ENCODE measurements at places on chromosomes 2 and 18.

GRCh38 chr2:147646818-147647468 is 197.9 kb upstream of the ACVR2A start:
- DNase-seq = no peak

- no peak for DNase-seq
Observed at GRCh38 chr2:9637330-9637729, 6.5 kb upstream of the YWHAQ start.

- no peak for DNase-seq
Observed at GRCh38 chr2:53103679-53104078, 663.9 kb upstream of the CHAC2 start.

- no peak for DNase-seq
Observed at GRCh38 chr2:186532891-186533290, 46.8 kb downstream of the ZC3H15 start.

GRCh38 chr2:47274054-47274782 is 119.1 kb upstream of the STPG4 start:
- no peak for DNase-seq

GRCh38 chr2:20583425-20583881 is 67.4 kb downstream of the HS1BP3 start:
- DNase-seq = no peak

DNA sequence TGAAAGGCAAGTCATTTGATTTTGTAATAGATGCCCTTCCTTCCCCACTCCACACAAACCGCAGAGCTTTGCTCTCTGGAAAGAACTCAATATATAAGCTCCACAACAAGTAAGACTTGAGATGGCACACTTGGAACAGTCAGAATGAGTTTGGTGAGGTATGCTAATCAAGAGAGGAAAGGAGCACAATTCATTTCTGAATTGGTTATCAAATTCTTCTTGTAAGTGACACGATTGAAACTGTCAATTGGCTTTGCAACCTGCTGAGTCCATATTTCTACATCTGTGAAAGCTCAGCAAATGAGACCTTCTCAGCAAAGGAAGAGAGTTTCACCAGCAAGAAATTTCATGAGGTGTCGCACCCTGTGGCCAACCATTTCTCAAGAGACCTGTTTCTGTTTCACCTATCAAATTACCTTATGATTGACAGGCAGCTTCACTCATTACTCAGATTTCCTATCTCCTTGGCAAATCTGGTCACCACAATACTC is 19.1 kb downstream of the CTLA4 start:
- no peak for DNase-seq

GRCh38 chr2:30321466-30321865 is 90.1 kb downstream of the LBH start:
- no peak for DNase-seq

GRCh38 chr2:143553261-143553660 is 424.0 kb downstream of the ARHGAP15 start:
- no peak for DNase-seq

DNA sequence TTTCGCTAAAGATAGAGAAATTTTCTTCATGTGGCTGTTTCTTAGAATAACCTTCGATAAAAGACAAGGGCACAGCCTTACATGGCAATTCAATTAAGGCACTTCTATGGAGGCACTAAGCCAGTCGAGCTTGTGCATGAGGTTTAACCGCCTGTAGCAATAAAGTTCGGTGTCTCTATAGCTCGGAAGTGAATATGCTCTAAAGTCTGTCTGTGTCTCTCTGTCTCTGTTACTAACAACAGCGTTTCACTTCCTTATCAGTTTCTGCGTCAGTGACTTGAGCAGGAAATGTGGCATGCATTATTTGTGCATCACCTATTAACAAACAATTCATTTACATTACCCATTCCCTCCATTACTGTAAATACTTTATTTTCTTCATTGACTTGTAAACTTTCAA is 365.1 kb upstream of the NETO1 start:
- DNase-seq = no peak

DNA sequence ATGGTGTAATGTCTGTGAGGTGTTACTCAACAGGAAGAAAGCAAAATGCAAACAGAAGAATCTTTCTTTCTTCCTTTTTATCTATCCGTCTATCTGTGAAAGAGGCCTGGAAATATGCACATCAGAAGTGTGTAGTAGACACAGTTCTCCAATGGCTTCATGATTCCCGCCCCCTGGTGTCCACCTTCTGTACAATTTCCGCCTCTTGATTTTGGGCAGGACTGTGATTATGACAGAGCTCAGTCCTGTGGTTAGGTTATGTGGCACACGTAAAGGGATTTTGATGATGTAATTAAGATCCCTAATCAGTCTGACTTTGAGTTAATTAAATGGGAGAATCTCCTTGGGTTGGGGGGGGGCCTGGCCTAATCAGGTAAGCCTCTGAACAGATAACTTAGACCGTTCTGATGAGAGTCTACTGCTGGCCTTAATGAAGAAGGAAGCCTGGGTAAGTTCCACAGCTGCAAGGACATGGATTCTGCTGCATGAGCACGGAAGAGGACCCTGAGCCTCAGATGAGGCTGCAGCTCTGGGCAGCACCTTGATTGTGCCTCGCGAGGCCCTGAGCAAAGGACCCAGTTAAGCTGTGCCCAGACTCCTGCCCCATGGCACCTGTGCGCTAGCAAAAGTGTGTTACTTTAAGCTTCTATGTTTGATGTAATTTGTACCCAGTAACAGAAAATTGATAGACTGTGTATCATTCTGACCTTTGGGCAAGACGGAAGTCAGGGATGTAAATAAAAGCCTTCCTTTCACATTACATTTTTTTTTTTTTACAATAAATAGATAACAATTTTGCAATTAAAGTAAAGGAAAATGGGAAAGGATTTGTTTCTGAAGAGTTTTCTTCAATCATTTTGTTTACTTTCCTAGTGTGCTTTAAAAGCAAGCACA is 11.3 kb upstream of the KCNF1 start:
- DNase-seq = no peak

DNA sequence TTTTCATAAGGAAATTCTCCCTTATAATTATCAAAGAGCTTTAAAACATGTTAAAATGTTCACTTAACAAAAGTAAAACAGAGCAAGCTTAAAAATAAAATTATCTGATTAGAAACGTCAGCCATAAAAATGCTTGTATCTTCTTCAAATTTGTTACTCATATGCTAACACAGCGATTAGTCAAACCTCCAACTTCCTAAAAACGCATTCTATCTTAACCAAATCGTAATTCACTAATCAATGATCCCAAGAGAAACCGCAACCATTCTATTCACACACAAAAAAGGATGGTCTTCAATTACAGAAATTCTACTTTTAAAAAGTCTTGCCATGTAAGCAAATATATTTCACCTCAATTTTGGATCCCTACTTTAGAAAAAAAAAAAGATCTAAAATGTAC is 1.9 kb downstream of the STK17B start:
- no peak for DNase-seq

DNA sequence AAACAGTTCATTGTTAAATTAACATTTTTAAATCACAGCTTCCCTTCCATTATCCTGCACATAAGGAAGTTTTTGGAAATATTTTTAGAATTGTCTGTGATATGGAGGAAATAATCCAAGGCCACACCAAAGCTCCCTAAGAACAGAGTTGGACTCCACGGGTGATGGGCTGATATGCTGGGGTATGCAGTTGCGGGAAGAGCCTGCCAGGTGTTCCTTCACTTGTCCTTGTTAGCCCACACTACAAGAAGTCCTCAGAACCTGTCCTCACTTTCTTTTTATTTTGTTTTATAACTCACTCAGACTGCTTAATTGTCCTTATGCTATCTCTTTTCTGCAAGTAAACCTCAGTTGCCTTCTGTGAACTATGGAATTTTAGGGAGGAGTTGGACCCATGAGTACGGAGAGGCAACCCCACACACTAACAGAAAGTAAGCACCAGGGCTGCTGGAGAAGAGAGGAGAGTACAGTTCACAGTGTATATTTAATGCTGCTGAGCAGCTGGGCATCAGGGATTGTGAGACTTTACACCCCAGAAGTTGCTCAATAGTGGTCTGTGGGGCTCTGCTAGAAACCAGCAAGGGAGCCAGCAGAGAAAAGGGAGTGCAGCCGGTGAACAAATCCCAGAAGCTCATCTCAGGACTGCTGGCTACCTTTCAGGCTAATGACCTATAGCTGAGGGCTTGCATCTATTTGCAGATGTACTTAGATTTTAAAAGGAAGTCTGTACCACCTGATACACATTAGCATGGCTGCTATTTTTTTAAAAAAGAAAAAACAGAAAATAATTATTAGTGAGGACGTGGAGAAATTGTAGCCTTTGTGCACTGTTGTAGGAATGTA is 280.1 kb upstream of the STON1 start:
- DNase-seq = no peak

- no peak for DNase-seq
Observed at GRCh38 chr2:25586726-25587144, 86.6 kb downstream of the DTNB start.

DNA sequence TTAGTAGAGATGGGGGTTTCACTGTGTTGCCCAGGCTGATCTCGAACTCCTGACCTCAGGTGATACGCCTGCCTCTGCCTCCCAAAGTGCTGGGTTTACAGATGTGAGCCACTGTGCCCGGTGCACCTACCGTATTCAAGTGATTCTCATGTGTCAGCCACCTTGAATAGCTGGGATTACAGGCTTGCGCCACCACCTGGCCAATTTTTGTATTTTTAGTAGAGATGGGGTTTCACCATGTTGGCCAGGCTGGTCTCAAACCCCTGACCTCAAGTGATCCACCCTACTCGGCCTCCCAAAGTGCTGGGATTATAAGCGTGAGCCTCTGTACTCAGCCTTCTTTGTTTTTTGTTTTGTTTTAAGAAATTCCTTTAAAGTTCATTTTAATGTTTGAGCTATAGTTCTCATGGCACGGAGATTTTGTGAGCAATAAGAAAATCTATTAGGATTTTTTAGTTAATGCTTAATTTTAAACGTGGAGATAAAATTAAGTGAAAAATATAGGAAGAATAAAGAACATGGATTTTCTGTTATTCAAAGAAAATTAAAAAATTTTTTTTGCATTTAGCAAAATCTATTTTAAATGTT is 242.6 kb downstream of the PHLPP1 start:
- peak; percentile 45 for DNase-seq

- no peak for DNase-seq
Observed at GRCh38 chr2:206241736-206242135, 32.7 kb upstream of the ZDBF2 start.

GRCh38 chr18:39105104-39105503 is 1539.5 kb upstream of the CELF4 start:
- no peak for DNase-seq

Data from DND-41 (cell line).